CD4-positive, alpha-beta T cell treated with Interleukin-10 for 1 hour (primary cell): ENCODE measurements at places on chromosomes 13 and 19.

DNA sequence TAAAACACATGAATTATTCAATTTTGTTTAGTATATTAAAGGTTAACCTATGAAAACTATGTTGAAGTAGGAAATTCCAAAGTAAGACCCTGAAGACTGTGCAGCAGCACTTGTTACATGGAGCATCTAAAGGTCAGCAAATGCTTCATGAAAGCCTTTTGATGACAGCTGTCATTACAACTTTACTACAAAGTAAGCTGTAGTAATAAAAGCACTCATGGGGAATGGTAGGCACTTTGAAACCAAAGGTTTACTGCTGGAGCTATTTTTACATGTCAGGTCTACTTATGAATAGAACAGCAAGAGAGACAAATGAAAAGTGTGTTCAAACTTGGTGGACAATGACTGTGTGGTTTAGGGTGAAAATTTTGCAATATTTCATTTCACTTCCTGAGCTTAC, 672.5 kb upstream of the PCDH20 start:
- no peak for DNase-seq

DNA sequence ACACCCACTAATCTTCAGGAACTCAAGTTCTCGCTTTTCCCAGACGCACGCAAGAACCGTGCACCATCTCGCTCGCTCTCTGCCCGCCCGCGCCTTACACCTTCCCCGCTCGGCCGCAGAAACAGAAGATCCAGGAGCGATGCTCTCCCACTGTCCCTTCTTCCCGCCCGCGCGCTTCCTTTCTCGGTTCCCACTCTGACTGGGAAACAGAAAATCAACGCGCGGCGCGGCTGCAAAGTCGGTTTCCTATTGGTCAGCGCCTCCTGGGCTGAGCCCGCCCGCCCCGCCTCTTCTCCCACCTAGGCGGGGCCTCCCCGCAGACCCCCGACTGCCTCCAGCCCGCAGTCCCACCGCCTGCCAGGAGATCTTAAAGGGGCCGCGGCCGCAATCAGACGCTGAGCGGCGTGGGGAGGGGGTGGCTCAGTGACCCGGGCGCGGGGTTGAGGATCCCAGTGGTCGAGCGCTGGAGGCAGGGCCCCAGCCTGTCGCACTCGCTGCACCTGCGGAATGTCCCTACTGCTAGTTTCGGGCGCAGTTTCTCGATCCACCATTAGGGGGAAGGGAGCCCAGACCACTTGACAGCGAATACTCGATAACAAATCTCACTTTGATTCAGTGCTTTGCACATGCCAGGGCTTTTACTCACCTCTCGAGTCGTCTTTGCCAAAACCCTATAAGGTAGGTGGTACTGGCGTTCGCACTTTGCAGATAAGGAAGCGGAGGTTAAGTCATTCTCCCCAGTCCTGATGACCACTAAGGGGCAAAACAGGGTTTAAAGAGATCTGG, 700 bp upstream of the SLC25A23 start:
- DNase-seq = peak; percentile 98

GRCh38 chr19:44856421-44857083, 10.5 kb downstream of the NECTIN2 start:
- no peak for DNase-seq

DNA sequence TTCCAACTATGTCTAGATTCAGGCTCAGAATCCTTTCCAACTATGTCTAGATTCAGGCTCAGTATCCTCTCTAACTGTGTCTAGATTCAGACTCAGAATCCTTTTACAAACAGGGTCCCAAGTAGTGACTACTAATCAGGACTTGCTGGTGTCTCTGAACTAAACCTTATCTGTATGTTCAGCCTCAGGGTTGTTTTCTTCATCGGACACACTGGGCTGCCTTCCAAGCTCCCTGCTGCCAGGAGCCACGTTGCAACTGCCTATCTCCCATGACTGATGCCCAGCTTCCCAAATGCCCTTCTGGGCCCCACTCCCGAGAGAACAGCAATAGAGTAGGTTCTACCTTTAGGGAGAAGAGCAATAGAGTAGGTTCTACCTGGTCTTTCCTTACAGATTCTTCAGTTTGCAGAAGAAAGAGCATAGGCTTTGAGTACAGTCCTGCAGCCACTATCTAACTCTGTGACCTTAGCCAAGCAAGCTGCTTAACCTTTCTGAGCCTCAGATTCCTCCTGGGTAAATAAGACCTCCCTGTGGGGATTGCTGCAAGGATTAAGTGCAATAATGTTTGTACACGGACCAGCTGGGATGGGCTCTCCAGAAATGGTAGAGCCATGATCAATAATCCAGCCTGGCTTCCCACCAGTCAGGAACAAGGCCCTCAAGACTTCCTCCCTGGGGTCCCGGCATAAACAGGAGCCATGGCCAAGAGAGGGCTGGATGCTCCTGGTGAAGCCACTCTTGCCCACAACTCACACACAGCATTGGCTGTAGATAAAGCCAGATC, 61.5 kb downstream of the ZIC5 start:
- no peak for DNase-seq

GRCh38 chr13:111219280-111219679, 101.2 kb upstream of the TEX29 start:
- DNase-seq = no peak

- DNase-seq = no peak
These were observed 2.0 kb downstream of the MAST3 start for GRCh38 chr19:18099623-18099995.

- DNase-seq = no peak
These were observed 6.9 kb upstream of the CDK8 start for GRCh38 chr13:26247011-26247410.

GRCh38 chr13:112867301-112867711, 101.7 kb upstream of the MCF2L start:
- no peak for DNase-seq

DNA sequence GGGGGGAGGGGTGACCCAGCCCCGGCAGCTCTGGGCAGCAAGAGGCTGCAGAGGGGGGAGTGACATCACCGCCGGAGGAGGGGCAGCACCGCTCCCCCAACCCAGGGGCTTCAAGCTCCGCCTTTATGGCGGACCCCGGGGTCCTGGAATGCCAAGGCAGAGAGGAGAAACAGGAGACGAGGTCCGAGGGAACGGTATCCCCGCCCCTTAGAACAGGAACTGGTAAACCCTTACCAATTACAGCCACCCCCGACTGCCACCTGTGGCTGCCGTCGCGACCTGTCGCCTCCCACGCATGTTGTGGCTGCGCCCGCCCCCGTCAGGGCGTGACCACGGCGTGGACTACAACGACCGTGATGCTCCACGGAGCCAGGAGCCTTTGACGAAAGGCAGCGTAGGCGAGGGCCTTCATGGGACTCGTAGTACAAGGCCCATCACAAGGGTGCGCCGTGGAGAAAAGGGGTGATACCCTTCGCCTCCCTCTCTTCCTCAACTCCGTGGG, 4.1 kb upstream of the KCNC3 start:
- DNase-seq = peak; percentile 93

GRCh38 chr13:87234981-87235380, 436.2 kb upstream of the SLITRK5 start:
- DNase-seq = no peak

DNA sequence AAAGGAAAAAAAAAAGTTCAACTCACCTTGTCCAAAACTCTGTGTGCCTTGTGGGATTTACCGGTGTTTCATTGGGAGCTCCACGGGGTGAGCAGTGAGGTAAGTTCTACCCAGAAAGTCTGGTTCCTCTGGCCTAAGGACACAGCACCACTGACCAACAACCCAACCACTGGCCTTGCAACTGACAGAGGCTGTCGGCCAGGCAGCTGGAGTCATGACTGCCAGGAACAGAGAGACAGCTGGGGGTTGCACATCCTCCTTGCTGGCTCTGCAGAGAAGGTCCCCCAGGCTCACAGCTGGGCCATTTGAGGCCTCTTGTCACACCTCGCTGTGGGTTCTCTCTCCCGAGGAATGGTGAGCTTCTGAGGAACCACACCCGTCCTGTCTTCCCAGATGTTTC, 59.5 kb downstream of the ANKRD10 start:
- DNase-seq = no peak

- DNase-seq = no peak
These were observed 60.7 kb upstream of the RFXAP start for GRCh38 chr13:36758345-36758744.

GRCh38 chr19:53826876-53827275, 2.8 kb upstream of the NLRP12 start:
- no peak for DNase-seq

GRCh38 chr13:60379837-60380565, 17.0 kb upstream of the TDRD3 start:
- no peak for DNase-seq

- DNase-seq = no peak
These were observed 28.6 kb downstream of the PRAM1 start for GRCh38 chr19:8473648-8474476.

DNA sequence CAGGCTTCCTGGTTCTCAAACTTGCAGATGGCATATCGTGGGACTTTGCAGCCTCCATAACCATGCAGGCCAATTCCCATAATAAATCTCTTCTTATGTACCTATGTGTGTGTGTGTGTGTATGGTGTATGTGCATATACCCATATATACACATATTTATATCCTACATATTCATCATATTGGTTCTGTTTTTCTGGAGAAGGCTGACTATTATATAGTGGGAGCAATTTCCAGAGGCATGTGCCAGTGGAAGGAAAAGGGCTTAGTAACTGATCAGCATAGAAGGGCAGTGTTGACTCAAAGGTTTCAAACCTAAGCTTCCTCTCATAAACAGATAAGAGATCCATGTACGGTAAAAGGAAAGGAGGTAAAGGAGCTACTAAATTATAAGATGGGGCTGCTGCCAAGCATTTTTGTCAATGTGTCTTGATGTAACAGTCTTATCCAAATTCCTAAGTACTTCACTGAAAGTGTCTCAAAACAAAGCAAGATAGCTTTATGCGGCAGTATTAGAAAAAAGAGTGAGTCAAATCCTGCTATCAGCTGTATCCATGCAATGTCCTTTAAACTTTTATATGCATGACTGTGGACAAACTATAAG, 432.1 kb downstream of the TBC1D4 start:
- DNase-seq = no peak

DNA sequence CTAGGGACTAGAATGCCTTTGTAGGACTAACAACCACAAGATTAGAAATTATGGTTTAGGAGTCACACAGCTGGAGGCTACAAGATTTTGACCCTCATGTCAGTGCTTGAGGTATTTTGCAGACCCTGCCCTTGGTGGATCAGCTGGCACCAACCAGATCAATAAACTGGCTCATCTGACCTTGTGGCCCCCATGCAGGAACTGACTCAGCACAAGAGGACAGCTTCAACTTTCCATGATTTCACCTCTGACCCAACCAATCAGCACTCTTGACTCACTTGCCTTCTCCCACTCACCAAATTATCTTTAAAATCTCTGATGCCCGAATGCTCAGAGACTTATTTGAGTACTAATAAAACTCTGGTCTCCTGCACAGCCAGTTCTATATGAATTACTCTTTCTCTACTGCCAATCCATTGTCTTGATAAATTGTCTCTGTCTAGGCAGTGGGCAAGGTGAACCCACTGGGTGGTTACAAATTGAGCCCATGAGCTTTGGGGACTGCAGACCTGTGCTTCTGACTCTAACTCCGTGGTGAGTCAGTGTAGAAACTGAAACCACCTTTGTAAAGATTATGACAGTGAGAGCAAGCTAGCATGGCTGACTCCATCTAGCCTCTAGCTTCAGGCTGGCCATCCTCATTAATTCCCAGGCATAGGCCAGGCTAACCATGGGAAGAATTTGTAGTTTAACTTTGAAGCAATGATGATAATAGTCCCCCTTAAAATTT, 33.9 kb upstream of the CEACAM8 start:
- no peak for DNase-seq

- DNase-seq = no peak
These were observed 4.2 kb downstream of the NAPA start for GRCh38 chr19:47510516-47511127.

DNA sequence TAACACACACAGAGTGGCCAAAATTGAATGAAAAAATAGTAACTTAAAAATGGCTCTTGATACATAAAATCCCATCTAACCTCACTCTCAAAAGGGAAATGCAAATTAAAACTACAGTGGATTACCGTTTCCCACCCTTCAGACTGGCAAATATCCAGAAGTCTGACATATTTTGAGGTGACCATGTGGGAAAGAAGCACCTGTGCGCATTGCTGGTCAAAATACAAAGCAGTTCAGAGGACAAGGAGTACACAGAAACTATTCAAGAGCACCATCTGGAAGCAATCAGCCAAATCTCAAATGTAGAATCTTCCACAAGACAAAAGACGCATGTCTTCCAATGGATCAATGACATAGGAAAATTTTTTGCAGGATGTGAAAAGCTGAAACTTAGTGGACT, 23.2 kb downstream of the NALCN start:
- no peak for DNase-seq

DNA sequence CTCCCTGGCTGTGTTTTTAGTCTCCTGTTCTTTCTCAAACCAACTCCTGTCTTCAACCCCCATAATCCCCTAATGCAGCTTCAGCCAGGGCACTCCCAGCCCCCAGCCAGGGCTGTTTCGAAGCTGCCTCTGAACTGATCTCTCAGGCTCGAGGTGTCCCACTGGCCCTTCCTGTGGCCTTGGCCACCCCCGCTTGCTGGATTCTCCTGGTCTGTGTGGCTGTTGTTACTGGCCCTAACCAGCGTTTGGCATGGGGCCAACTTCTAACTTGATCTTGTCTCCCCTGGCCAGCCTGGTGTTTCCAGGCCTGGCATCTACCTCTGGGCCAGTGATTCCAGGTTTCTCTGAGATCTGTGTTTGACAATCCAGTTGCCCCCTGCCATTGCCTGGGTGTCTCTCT, 11.0 kb downstream of the XAB2 start:
- no peak for DNase-seq

GRCh38 chr13:65582160-65582559, 1648.0 kb downstream of the PCDH9 start:
- no peak for DNase-seq

DNA sequence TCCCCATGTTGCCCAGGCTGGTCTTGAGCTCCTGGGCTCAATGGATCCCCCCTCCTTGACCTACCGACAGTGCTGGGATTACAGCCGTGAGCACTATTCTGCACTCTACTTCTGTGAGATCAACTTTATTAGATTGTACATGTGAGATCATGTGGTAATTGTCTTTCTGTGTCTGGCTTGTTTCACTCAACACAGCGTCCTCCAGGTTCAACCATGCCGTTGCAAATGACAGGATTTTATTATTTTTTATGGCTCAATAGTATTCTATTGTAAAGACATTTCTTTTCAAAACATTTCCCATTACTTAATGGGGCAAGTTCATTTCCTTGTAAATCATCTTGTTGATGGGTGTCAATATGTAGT, 1.5 kb upstream of the OBI1 start:
- no peak for DNase-seq
